ENCODE measurements at places on chromosomes 11 and 22.

DNA sequence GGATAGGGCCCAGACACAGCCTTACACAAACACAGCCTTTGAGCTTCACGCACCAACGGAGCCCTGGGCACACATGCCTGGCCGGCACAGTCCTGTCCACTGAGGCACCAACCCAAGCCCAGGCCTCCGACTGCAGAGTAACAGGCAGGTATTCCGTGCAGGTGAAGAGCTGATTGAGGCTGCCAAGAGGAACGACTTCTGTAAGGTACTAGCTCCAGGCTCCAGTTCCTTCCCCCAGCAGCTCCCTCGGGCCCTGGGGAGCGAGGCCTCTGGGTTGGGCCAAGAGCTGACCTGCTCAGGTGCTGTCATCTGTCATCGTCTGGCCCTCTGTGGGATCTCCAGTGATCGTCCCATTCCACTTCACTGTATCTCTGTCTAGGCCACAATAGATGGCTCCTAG, 3.2 kb upstream of the MDK start:
- no peaks in the 10 kb centered on the region for H3K36me3 ChIP-seq
- no peak for DNase-seq
- H3K4me1 ChIP-seq = peaks cover 5% of the 10 kb centered on the region
- no peak overlapping the region for H3K27ac ChIP-seq
- no peaks in the 10 kb centered on the region for H3K27me3 ChIP-seq

GRCh38 chr11:28965819-28966218, 857.6 kb downstream of the METTL15 start:
- H3K27ac ChIP-seq = no peak overlapping the region
- H3K36me3 ChIP-seq = no peaks in the 10 kb centered on the region
- DNase-seq = no peak
- H3K4me3 ChIP-seq = no peak overlapping the region

GRCh38 chr11:50077526-50077925, 44.9 kb downstream of the OR4C45 start:
- no peaks in the 10 kb centered on the region for H3K4me1 ChIP-seq
- H3K36me3 ChIP-seq = no peaks in the 10 kb centered on the region
- DNase-seq = no peak
- H3K4me3 ChIP-seq = no peak overlapping the region
- H3K27me3 ChIP-seq = no peaks in the 10 kb centered on the region

GRCh38 chr11:112481893-112482292, 221.2 kb upstream of the PLET1 start:
- no peaks in the 10 kb centered on the region for H3K4me1 ChIP-seq
- no peak overlapping the region for H3K27ac ChIP-seq
- no peak overlapping the region for H3K4me3 ChIP-seq

GRCh38 chr11:18171377-18172000, 1.1 kb upstream of the MRGPRX4 start:
- H3K27me3 ChIP-seq = peaks cover 43% of the 10 kb centered on the region
- H3K4me3 ChIP-seq = no peak overlapping the region
- no peak overlapping the region for H3K27ac ChIP-seq
- DNase-seq = peak; percentile 51

DNA sequence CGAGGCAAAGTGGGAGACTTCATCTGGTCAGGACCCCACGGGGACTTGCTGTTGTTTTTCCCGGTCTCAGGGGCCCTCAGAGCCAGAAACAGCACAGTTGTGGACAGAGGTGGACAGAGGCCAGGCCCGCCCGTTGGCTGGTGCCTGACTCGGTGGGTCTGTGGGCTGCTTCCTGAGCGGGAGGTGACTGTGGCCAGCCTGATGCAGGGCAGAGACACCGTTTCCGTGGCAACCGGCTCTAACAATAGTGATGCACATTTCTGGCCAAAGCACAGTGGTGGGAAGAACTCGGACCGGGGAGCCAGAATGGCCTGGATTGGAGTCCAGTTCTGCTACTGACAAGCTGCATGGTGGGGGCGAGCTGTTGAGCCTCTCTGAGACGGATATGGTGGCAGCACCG, 58.7 kb upstream of the ATXN10 start:
- H3K27me3 ChIP-seq = no peaks in the 10 kb centered on the region
- no peak for DNase-seq
- H3K4me3 ChIP-seq = peak overlapping the region; percentile 46
- no peaks in the 10 kb centered on the region for H3K36me3 ChIP-seq

GRCh38 chr11:215581-216037, 8.1 kb downstream of the RIC8A start:
- H3K27ac ChIP-seq = no peak overlapping the region
- H3K36me3 ChIP-seq = peaks cover 34% of the 10 kb centered on the region
- H3K4me1 ChIP-seq = peaks cover 2% of the 10 kb centered on the region
- no peak for DNase-seq
- H3K27me3 ChIP-seq = no peaks in the 10 kb centered on the region

DNA sequence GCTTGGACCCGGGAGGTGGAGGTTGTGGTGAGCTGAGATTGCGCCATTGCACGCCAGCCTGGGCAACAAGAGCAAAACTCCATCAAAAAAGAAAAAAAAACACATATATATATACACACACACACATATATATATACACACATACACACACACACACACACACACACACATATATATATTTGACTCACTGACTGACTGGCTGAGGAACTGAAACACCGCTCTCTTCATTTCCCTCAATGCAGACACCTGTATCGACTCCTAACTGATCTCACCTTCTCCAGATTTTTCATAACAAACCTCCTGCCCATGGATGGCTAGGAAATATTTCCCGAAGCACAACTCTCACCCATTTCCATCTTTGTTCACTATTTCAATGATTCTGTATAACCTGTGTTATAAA, 140.7 kb upstream of the ANO3 start:
- no peak for DNase-seq
- peaks cover 6% of the 10 kb centered on the region for H3K27me3 ChIP-seq
- H3K27ac ChIP-seq = no peak overlapping the region

DNA sequence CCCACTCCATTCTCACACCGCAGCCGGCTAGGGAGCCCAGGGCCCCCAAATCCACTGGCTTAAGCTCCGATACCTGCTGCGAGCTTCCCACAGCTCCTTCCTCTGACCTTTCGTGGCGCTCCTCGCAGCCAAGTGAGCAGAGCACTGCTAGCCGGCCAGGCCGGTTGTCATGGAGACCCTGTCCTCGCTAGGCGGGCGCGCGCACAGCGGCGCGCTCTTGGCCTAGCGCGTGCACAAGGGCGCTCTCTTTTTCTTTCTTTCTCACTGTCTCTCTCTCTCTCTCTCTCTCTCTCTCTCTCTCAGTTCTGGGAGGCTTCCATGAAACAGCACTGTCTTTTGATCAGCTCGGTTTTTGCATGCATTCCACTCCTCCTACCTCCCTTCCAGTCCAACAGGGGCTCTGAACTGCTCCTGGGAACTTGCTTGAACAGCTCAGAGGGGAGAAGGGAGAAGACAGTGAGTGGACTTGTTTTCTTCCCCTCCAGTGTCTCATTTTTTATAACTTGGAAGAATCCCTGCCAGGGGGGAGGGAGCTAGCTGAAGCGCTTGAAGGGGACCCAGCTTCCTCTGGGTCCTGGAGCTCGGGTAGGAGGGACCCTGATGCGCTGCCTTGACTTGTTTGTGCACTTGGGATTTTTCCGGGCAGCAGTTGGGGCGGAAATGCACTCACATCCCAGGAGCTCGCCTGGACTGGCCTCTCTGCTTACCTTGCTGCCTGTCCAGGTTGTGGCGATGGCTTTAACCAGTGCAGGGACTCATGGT, 100.3 kb upstream of the AKIP1 start:
- H3K27ac ChIP-seq = no peak overlapping the region
- H3K27me3 ChIP-seq = no peaks in the 10 kb centered on the region
- H3K36me3 ChIP-seq = no peaks in the 10 kb centered on the region
- H3K4me1 ChIP-seq = peaks cover 30% of the 10 kb centered on the region

DNA sequence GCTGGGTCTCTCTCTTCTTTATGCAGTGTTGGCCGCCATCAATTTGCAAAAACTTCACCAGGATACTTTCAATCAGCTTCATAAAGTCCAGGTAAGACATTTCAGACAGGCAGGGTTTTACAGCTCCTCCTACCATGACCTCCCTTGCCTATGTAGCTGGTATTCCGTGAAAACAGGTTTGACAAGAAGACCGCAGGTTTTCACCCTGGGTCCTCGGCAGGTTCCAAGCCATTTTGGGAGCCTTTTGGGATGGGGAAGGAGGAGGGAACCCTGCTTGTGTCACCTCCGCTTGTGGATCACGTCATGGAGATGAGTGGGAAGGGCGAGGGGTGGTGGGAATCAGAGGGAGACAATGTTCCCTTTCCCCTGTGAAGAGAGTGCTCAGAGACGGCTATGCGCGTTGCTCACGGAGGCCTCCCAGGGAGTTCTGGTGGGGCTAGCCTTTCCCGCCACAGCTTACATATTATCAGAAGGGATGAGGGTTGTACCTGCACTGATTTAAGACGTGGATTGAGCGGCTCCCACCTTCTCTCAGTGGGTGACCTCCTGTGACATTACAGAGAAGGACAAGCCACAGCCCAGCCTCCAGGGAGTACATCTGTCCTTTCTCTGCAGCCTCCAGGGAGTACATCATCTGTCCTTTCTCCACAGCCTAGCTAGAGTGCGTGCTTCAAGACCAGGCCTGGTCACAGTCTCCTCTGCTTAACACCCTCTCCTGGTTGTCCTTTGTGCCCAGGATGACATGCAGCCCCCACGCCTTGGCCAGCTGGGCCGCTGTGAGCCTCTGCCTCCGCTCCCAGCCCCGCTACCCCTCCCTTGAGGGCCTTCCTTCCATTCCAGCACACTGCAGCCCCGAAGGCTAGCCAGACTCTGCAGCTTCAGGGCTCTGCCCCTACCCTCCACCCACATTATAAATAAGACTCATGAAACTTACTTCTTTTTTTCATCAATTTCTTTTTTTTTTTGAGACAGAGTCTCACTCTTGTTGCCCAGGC, 17.2 kb downstream of the GLB1L3 start:
- no peaks in the 10 kb centered on the region for H3K36me3 ChIP-seq
- H3K27me3 ChIP-seq = peaks cover 49% of the 10 kb centered on the region
- H3K4me3 ChIP-seq = no peak overlapping the region

DNA sequence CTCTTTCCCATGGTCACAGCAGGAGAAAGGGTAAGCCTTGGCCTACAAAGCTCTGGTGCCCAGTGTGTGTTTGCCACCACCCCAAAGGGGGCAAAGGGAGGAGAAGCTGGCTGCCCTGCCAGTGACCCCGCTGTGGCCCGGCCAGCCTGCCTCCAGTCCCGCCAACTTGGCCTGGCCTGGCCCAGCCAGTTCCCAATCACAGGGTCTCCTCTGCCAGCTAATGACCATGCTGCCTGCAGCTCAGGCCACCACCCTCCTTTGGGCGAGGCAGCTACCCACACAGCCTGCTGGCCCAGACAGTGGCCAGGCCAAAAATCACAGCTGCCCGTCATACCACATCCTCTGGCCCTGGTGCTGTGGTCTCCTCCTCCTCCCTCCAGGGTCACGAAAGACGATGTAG, 5.1 kb downstream of the GDPD5 start:
- H3K27ac ChIP-seq = no peak overlapping the region
- DNase-seq = no peak
- no peak overlapping the region for H3K4me3 ChIP-seq
- H3K27me3 ChIP-seq = no peaks in the 10 kb centered on the region

DNA sequence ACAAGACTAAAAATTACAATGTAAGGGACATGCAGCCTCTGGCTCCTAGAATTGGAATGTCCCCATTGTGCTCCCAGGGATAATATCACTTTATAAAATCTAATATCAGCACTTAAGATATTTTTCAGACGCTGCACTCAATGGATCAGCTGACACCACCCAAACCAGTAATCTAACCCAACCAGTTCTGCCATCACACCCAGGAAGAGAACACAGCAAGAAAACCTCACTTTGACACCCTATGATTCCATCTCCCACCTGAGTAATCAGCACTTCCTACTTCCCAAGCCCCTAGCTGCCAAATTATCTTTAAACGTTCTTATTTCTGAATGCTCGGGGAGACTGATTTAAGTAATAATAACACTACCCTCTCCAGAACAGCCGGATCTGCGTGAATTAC, 2.6 kb downstream of the CASP4 start:
- peaks cover 25% of the 10 kb centered on the region for H3K4me1 ChIP-seq
- H3K27me3 ChIP-seq = no peaks in the 10 kb centered on the region
- H3K4me3 ChIP-seq = no peak overlapping the region

GRCh38 chr11:74446532-74446938, 20.8 kb downstream of the KCNE3 start:
- H3K27me3 ChIP-seq = no peaks in the 10 kb centered on the region
- H3K4me1 ChIP-seq = peaks cover 18% of the 10 kb centered on the region
- no peak overlapping the region for H3K4me3 ChIP-seq

- no peak for DNase-seq
- no peaks in the 10 kb centered on the region for H3K27me3 ChIP-seq
- H3K27ac ChIP-seq = no peak overlapping the region
- H3K4me1 ChIP-seq = no peaks in the 10 kb centered on the region
- H3K36me3 ChIP-seq = no peaks in the 10 kb centered on the region
Measured at GRCh38 chr11:35313760-35314153, 105.6 kb downstream of the SLC1A2 start.

- H3K36me3 ChIP-seq = no peaks in the 10 kb centered on the region
- H3K4me1 ChIP-seq = no peaks in the 10 kb centered on the region
- H3K27ac ChIP-seq = no peak overlapping the region
- no peak for DNase-seq
Measured at GRCh38 chr11:72588421-72589410, 85.5 kb downstream of the PDE2A start.

GRCh38 chr22:26367402-26368245, 61.4 kb upstream of the ASPHD2 start:
- H3K36me3 ChIP-seq = no peaks in the 10 kb centered on the region
- peaks cover 18% of the 10 kb centered on the region for H3K27me3 ChIP-seq
- peak; percentile 68 for DNase-seq
- no peak overlapping the region for H3K4me3 ChIP-seq

DNA sequence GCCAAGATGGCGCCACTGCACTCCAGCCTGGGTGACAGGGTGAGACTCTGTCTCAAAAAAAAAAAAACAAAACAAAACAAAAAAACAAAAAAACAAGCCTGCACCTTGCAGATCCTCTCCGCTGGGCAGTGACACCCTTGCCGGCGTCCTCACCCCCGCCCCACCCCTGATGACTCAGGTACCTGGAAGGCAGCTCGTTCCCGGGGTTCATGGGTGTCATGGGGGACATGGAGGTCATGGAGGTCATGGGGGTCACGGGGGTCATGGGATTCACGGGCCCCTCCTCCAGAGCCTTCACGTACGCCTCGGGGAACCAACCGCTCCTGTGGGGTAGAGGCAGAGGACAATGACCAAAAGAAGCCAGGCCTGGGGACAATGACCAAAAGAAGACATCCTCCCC, 3.0 kb upstream of the SLC16A8 start:
- no peak overlapping the region for H3K4me3 ChIP-seq
- H3K4me1 ChIP-seq = no peaks in the 10 kb centered on the region
- H3K27me3 ChIP-seq = no peaks in the 10 kb centered on the region

DNA sequence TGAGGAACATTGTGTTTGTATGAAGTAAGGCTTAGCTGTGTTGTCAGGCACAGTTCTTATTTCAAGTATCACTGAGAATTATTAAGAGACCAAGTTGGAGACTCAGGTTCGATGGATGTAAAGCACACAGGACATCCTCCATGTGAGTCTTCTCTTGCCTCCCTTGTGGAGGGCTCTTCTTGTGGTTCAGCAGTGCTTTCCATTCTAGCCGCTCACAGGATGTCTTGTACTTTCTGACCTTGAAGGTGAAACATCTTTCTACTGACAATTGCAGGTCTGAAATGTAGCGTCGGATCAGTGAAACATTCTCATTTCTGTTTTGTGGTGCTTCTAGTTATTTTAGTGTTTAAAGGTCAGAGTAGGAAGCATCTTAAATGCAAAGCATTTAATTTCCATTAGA, 154.6 kb downstream of the HIPK3 start:
- H3K4me1 ChIP-seq = no peaks in the 10 kb centered on the region
- no peak overlapping the region for H3K4me3 ChIP-seq
- no peaks in the 10 kb centered on the region for H3K27me3 ChIP-seq
- DNase-seq = no peak

GRCh38 chr11:64401775-64402174, 42.8 kb downstream of the RPS6KA4 start:
- no peak overlapping the region for H3K4me3 ChIP-seq
- no peak for DNase-seq
- H3K27ac ChIP-seq = no peak overlapping the region
- H3K36me3 ChIP-seq = no peaks in the 10 kb centered on the region
- H3K4me1 ChIP-seq = peaks cover 10% of the 10 kb centered on the region
- H3K27me3 ChIP-seq = 0 out of 2 replicates have a peak, but pooled peaks cover 9% of the 10 kb centered on the region
